ENCODE measurements at places on chromosomes 1 and 21. TPM values are rescaled to one million over a fixed set of nuclear protein-coding genes. Genes with fewer than 3 reads are reported as not detected.

DNA sequence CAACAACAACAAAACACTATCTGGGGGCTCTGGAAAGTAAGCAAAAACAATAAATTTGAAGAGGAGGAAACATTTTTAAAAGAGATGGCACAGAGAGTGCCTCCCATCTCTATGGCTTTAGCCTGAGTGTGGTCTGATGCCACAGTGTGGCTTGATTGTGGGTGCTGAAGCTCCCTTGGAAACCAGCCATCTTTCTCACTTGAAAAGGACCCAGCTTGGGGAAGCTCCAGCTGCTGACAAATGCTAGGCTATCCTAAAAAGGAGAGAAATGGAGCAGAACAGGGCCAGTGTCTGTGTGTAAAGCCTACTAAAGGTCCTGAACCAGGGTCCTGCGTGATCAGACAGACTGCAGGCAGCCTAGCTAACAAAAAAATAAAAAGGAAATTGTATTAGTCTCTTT lies 642.0 kb upstream of the PTBP2 start:
- no peaks in the 10 kb centered on the region for H3K27me3 ChIP-seq
- no peaks in the 10 kb centered on the region for H3K36me3 ChIP-seq
- no peak overlapping the region for H3K4me3 ChIP-seq
- H3K4me1 ChIP-seq: no peaks in the 10 kb centered on the region
- no peak for DNase-seq

DNA sequence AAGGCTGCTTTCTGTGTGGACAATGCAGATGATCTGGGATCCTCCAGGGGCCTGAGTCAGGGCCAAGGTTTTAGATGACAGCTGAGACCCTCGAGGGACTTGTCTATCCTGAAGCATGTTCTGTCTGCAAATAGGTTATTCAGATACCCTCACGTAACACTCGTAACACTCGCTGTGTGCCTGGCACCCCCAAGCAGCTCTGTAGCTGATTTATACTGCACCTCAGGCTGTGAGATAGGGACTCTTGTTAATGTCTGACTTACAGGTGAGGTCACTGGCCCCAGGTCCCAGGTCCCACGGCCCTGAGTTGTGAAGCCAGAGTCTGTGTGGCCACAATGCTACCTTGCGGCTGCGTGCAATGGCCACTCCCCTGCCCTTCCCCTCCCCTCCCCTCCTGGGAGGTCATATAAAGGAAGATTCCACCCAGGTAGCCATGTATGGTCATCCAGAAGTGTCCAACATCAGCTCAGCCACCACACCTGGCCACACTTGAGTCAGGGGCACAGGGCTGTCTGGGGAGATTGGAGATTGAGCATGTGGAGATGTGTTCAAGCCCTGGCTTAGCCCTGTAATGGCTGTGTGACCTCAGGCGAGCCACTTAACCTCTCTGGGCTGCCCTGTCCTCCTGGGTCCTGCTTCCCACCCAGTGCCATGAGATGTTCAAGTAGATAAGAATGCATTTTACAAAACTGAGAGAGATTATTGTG lies 687.7 kb downstream of the MATN1 start:
- H3K27ac ChIP-seq: no peak overlapping the region
- no peaks in the 10 kb centered on the region for H3K4me1 ChIP-seq

Gene OPTC
- total RNA-seq: not detected

Gene PLEKHA6
- 0.47 TPM for total RNA-seq

Gene CLCA4
- total RNA-seq: not detected

DNA sequence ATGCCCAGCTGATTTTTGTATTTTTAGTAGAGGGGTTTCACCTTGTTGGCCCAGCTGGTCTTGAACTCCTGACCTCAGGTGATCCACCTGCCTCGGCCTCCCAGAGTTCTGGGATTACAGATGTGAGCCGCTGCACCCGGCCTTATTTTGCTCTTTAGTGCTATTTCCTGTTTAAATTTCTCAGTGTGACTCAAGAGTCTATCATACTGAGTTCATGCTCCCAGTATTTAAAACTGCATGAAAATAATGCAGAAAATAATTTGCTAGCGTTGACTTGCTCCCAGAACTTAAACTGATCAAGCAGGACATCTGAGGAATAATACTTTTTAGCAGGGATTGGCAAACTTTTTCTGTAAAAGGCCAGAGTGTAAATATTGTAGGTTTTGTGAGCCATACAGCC lies 86.4 kb upstream of the C1orf21 start:
- H3K4me3 ChIP-seq: no peak overlapping the region
- H3K27ac ChIP-seq: no peak overlapping the region
- no peak for DNase-seq
- peaks cover 8% of the 10 kb centered on the region for H3K27me3 ChIP-seq
- peaks cover 4% of the 10 kb centered on the region for H3K4me1 ChIP-seq

DNA sequence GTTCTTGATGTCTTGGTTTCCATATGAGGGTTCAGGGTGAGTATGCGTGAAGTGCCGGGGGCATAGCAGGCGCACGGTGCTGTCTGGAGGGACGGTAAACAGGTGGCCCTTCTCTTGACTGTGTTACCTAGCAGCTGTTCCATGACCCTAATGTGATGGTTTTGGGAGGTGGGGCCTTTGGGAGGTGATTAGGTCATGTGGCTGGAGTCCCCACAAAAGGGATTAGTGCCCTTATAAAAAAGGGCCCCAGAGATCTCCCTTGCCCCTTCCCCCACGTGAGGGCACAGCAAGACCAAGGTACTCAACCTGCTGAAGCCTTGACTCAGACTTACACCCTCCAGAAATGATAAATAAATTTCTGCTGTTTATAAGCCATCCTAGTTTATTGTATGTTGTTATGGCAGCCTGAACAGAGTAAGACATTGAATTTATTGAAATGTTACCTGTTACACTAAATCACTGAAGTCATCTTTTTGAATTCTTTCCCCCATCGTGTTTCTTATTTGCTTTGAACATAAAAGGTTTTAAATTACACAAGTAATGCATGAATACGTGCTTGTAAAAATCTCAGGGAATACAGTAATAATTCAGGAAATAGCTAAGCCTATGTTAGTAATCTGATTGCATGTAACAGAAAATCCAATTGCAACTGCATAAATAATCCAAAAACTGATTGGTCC lies 15.6 kb downstream of the TRAPPC10 start:
- no peak for DNase-seq
- no peak overlapping the region for H3K4me3 ChIP-seq
- peak overlapping the region; percentile 89 for H3K27ac ChIP-seq

- peaks cover 2% of the 10 kb centered on the region for H3K4me1 ChIP-seq
- no peak overlapping the region for H3K27ac ChIP-seq
- DNase-seq: no peak
- H3K27me3 ChIP-seq: peaks cover 34% of the 10 kb centered on the region
- H3K4me3 ChIP-seq: no peak overlapping the region
Measured at GRCh38 chr21:41559658-41560631, 52.0 kb upstream of the TMPRSS2 start.

GRCh38 chr1:25896266-25896665 lies 10.0 kb downstream of the STMN1 start:
- H3K27me3 ChIP-seq: no peaks in the 10 kb centered on the region
- peaks cover 1% of the 10 kb centered on the region for H3K36me3 ChIP-seq
- peaks cover 7% of the 10 kb centered on the region for H3K4me1 ChIP-seq

Gene CLCNKB
- total RNA-seq: not detected

DNA sequence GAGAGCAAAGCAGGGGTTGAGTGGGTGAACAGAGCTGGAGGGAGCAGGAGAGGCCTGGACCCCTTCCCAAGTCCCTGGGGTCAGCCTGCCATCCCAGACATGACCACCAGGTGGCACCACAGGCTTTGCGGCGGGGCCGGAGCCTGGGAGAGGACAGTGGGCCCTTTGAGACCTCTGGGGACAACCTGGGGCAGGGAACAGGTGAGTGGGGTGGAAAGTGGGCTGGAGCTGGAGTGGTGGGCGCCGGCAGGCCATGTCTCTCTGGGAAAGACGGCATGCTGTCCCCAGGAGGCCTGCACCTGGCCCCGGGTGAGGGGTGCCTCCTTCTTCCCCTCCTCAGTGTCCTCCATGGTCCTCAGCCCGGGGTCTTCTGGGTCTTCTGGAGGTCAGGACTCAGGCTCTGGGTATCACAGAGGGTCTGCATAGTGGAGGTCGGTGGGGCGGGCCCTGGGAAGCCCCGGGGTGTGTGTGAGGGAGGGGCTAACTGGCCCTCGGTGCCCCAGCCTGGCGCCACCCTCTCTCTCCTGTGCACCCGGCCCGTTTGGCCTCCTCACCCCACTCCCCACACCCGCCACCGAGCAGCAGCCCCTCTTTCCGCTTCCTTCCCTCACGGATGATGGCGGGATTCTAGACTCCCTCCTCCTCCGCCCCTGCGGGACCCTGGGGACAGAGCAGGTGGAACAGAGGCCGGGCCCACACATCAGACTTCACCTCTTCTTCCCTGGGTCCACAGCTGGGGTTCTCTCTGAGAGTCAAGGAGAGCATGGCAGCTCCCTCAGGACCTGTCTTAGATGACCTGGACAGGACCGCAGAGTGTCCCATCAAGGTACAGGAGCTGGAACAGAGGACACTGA lies 28.5 kb upstream of the PKP1 start:
- H3K4me3 ChIP-seq: no peak overlapping the region
- no peaks in the 10 kb centered on the region for H3K36me3 ChIP-seq
- no peak overlapping the region for H3K27ac ChIP-seq
- peak; percentile 37 for DNase-seq
- H3K27me3 ChIP-seq: peaks cover 26% of the 10 kb centered on the region
- peaks cover 4% of the 10 kb centered on the region for H3K4me1 ChIP-seq

Gene TRIM58
- total RNA-seq: 1.2 TPM

Gene DNALI1
- total RNA-seq: not detected

Gene IL12RB2
- total RNA-seq: 3.4 TPM

GRCh38 chr1:201759194-201759815 lies 69.7 kb upstream of the IPO9 start:
- peaks cover 10% of the 10 kb centered on the region for H3K4me1 ChIP-seq
- DNase-seq: no peak
- no peak overlapping the region for H3K27ac ChIP-seq
- H3K27me3 ChIP-seq: peaks cover 7% of the 10 kb centered on the region
- H3K4me3 ChIP-seq: no peak overlapping the region

Gene CFAP107
- not detected for total RNA-seq

Gene CELA2B
- total RNA-seq: not detected

Gene PAFAH2
- 6.9 TPM for total RNA-seq

DNA sequence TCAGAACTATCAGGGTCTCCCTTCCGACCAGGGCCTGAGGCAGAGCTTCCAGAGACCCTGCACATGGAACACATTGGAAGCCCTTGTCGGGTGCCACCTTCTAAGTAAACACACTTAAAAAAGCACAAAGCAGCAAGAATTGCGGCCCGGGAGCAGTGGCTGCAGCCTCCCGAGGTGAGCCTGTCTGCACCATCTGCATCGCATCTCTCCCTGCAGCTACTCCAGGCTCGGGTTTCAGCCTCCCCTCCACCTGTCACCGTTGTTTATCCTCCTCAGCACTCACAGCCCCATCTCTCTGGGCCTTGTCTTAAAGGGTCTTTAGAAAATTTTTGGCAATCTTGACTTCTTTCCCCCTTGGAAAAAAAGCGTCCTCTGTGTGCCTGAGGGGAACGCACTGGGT lies 95.1 kb upstream of the ARHGEF16 start:
- H3K36me3 ChIP-seq: no peaks in the 10 kb centered on the region
- H3K27me3 ChIP-seq: peaks cover 53% of the 10 kb centered on the region
- H3K4me1 ChIP-seq: no peaks in the 10 kb centered on the region

Gene NEGR1
- total RNA-seq: not detected

- no peaks in the 10 kb centered on the region for H3K4me1 ChIP-seq
- H3K27ac ChIP-seq: no peak overlapping the region
- H3K4me3 ChIP-seq: no peak overlapping the region
- no peak for DNase-seq
Measured at GRCh38 chr1:14340002-14340785, 258.3 kb upstream of the KAZN start.

Gene OR13G1
- not detected for total RNA-seq

Gene PIP5K1A
- 41.6 TPM for total RNA-seq

DNA sequence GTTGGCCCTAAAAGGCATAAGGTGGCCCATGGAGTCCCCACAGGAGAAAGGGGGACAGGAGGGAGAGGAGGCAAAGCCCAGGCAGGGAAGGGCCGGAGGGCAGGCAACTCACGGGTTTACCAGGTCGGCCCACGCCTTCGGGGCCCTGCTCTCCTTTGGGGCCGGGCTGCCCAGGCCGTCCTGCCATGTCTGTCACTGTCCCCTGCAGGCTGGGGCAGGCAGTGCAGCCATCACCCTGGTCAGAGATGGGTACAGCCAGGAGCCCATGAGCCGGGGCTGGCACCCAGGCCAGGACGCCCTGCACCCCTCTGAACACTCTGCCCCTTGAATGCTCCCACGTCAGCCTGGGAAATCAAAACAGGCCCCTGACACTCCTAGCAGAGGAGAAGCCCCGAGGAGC lies 19.8 kb downstream of the COL16A1 start:
- H3K4me1 ChIP-seq: no peaks in the 10 kb centered on the region
- no peak overlapping the region for H3K4me3 ChIP-seq
- H3K27ac ChIP-seq: no peak overlapping the region

DNA sequence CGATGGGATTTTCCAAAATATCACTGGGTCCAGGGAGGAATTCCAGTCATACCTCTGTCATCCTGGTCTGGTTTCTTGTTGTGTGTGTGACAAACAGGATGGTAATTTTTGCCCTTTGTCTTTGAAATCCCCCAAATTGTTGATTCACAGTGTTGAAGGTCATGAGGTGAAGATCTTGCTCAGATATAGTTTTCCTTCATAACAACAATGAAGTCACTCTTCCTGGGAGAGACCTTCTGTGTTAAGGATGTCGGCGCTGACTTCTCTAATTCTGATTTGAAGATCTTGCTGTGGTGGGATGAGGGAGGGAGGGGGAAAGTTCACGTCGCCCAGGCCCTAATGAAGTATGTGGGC lies 32.2 kb upstream of the MPZL1 start:
- DNase-seq: no peak
- H3K36me3 ChIP-seq: peaks cover 5% of the 10 kb centered on the region
- H3K4me3 ChIP-seq: no peak overlapping the region
- H3K4me1 ChIP-seq: peaks cover 20% of the 10 kb centered on the region

Gene AGT
- total RNA-seq: not detected

DNA sequence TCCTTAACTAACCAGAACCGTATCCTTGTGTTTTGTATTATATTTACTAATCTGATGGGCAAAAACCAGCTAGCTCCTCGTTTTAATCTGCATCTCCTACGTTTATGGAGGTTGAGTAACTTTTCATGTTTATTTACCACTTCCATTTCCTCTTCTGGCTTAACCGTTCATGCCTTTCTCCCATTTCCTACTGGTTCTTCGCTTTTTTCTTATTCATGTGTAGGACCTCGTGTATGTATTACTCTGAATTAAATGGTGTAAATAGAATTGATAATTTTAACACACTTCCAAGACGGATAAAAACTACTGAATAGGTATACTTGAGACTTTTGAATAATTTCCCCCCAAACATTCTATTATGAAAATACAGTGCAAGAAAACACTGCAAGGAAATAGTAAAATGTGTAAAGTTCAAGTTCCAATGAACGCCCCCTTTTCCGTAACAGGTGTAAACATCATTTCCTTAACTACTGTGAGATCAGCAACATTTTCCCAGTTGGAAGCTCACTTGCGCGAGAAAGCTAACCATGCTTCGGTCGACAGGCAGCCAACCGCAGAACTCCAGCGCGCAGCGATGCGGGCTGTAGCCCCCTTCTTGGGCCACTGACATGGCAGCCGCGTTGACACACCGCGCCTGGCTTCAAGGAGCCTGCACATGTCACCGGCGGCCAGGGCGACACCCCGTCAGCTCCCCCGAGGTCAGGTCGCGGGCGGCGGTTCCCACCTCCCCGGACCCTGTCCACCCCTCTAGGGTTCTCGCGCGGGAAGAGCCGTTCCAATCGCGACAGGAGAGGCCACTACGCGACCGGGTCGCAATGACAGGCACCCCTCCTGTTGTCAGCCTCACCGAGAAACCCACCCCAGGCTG lies 816 bp downstream of the EDEM3 start:
- H3K4me3 ChIP-seq: peak overlapping the region; percentile 95
- peak; percentile 33 for DNase-seq
- peak overlapping the region; percentile 96 for H3K27ac ChIP-seq
- peaks cover 30% of the 10 kb centered on the region for H3K4me1 ChIP-seq
